Erythroblast (primary cell): ENCODE measurements at places on chromosomes 11 and 22.

DNA sequence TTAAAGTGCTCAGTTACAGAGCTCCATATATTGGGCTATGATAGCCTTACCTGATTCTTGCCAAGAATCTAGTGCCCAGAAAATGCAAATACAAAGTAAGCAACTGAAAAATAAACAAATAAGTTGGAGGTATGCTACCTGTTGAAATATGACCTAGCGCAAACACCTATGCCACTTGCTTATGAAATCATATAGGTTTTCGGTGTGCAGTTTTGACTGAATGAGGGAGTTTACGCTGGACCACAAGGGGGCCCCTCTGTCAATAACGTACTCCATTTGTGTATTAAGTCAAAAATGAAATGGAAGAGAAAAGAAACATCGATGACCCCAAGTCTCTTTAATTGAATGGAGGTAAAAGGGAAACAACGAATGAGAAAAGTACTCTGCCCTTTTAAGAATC, 84.9 kb upstream of the TRIM77 start:
- DNase-seq: no peak

- no peak for DNase-seq
These were observed 77.9 kb downstream of the CWC15 start for GRCh38 chr11:94895451-94895850.

GRCh38 chr11:45025716-45026492, 75.2 kb upstream of the TP53I11 start:
- DNase-seq: no peak

GRCh38 chr22:24502034-24502433, 6.9 kb downstream of the UPB1 start:
- no peak for DNase-seq

- DNase-seq: no peak
These were observed 72.7 kb downstream of the WNT7B start for GRCh38 chr22:45904236-45904635.

- DNase-seq: no peak
These were observed 53.6 kb downstream of the SCUBE1 start for GRCh38 chr22:43289531-43289963.

DNA sequence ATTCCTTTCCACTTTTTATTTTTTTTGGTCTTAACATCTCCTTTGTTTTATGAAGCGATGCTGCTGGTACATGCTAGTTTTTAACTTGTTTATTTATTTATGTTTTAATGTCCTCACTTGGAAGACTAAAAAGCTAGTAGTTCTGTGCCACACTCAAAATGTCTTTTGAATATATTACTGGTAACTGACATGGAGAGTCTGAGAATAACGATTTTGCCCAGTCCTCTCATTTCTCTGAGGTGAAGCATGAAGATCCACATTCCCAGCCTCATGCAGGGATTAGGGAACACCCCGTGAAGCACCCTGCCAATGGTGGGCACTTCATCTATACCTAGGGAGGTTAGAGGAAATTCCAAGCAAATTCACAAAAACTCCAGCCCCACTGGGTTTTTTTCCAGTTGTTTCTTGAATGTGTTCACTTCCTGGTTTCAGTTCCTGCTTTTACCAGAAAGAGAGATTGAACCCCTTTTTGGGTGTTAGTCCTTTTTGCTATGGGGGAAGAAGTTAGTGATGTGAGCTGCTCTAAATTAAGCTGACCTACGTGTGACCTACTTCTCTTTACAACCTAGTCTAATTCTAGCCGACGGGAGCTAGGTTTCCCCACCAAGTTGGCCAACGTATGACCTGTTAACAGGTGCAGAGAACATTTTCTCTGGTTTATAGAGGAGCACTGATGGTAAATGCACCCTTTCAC, 106.1 kb downstream of the SLC1A2 start:
- DNase-seq: no peak

- no peak for DNase-seq
These were observed 8.9 kb downstream of the TPST2 start for GRCh38 chr22:26581026-26581425.

DNA sequence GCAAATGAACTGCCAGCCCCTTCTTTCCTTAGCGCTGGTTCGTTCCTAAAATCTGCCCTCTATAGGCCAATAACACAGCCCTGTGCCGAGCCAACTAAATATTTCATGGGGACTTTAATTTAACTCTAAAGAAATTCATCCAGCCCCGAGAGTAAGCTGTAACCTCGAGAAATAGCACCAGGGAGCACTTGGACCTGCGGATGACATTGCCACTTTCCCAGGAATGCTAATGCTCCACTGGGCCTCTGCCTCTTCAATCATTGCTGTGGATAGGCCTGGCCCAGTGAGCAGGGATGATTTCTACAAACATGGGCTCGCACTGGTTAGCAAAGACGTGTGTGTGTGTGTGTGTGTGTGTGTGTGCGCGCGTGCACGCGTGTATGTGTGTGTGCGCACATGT, 95.3 kb upstream of the TBCEL start:
- DNase-seq: no peak

DNA sequence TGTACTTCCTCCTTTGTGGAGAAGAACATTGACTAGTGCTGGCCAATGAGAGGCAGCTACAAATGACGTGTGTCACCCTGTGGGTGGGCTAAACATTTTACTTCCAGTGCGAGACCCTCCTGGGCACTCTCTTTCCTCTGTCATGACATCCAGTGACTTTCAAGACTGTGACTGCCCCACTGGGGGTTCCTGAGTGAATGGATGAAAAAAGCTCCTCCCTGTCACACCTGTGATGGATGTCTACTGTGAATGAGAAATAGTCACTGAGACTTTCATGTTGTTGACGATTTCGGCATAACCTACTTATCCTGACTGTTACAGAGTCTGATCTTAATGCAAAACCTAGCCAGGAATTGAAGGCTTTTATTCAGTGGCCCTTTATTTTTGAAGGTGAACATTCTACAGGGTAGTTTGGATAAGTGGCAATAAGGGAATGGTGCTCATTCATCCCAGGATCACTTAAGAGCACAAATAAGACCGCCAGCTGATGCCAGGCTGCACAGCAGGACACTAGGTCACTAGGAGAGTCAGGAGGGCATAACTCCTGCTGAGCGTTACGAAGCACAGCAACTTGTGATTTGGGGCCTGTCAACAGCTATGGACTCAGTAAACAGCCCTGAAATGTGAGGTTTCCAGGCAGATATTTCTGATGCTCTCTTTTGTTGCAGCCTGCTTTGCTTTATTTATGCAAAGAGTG, 636.6 kb downstream of the NTM start:
- DNase-seq: no peak

- no peak for DNase-seq
These were observed 16.1 kb downstream of the IGF2 start for GRCh38 chr11:2122907-2123627.

DNA sequence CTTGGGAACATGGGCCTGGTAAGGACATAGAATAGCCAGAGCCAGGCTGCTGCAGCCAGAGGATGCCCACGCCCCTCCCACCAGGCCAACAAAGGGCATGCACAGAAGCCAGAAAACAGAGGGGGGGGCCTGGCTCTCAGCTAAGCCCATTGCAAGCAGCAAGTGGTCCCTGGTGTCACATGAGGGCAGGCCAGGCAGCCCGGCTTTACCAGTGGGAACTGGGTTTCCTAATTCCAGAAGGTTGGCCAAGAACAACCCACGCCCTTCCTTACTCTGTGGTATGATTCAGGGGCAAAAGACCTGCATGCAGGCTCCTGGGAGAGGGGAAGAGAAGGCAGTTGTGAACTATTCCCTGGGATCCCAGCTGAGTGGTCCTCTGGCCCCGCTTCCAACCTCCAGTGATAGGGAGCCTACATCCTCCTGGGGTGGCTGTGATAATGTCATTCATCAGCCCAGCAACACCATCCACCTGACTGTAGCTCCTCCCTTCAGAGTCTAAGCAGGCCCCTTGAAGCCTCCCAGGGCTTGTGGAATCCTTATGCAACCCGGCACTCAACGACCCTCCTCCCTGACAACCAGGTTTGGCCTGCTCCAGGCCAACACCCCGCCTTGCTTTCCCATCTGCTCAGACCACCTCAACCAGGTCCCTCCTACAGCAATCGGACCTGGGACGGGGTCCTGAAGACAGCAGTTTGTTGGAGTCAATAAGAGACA, 62.1 kb upstream of the LMO1 start:
- DNase-seq: no peak

GRCh38 chr22:38284042-38284402, 11.2 kb upstream of the TMEM184B start:
- no peak for DNase-seq

DNA sequence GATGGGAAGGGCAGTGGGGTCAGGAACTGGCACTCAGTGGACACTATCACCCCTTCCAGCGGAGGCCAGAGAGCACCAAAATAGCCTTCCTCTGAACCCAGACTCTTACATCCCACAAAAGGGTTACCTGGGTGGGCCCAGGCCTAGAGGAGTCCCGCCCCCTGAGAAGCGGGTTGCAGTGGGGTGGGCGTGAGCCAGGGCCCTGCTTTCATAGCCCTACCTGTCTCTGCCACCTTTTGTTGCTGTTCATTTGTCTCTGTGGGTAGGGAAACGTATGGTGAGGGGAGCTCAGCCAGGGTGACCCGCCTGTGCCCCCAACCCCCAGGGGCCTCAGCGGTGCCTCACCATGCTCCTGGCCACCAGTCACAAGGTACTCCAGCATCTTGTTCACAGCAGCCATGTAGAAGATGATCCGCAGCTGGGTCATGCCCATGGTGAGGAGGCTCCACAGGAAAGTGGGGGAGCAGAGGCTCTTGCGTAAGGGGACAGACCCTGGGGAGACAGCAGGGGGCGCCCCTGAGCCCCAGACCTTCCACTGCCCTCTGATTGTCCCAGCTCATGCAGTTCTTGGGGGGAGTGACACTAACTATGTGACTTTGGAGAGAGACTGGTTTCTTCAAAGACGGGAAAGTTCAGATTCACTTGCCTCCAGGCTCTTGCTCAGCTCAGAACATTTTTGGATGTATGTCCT, 24.0 kb downstream of the SLC43A1 start:
- DNase-seq: peak; percentile 86
